ENCODE measurements at places on chromosomes 1 and 21.

GRCh38 chr1:118075116-118075515, 109.9 kb downstream of the SPAG17 start:
- no peak for DNase-seq

DNA sequence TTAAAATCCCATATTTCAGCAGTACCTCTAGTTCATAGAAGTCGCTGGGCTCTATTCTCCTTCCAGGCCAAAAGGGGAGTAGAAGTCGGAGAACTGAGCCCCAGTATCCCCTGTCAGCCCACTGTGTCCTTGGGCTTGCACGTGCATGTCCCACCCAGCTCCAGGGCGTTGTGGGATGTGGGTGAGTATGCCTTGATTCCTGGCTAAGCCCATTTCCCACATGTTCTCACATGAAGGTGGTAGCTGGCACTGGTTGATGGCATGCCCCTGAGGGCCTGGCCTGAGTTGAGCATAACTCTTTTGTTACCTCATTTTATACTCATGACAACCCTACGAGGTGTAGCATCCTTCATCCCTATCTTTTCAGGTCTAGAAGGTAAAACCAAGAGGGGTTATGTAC, 8.0 kb downstream of the SLC6A17 start:
- peak; percentile 33 for DNase-seq

DNA sequence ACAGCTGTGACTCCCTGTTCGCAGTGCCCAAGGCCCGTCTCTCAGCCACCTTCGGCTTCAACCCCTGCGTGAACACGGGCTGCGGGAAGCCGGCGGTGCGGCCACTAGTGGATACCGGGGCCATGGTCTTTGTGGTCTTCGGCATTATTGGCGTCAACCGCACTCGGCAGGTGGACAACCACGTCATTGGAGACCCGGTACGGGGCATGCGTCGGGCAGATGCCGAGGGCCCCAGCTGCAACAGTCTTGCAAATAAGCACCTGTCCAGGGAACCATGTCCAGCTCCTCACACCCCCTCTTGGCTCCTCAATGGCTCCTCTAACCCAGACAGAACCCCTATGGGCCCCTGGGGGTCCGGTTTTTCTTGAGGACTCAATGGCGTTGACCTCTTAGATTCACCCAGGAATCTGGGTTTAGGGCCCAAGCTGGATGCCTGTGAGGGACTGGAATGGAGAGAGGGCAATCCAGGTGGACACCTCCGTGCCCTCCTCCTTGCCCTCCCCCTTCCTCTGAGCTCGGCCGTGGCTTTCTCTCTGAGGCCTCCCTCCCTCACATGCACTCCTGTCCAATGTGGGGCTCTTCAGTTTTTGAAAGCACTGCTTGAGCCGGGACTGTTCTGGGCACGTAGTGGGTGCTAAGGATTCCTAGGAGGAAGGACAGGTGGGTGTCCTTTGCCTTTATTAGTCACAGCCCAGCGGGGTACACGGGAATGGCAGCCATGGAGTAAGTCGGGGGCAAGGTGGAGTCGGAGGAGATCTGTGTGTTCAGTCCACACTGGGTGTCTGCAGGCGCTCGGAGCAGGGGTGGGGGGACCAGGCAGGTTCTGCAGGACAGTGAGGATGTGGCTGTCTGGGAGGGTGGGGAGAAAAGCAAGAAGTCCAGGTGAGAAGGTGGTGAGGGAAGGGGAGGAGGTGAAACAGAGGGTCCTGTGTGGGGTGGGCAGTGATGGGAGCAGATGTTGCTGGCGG, 51.1 kb downstream of the DISP3 start:
- peak; percentile 55 for DNase-seq

- DNase-seq, result no peak
Measured at GRCh38 chr1:179545321-179545720, 30.4 kb downstream of the NPHS2 start.

GRCh38 chr1:228821252-228821651, 86.0 kb downstream of the RHOU start:
- no peak for DNase-seq

GRCh38 chr1:214505134-214505533, 46.3 kb downstream of the PTPN14 start:
- DNase-seq, result no peak

GRCh38 chr1:89584781-89585180, 48.1 kb upstream of the LRRC8C start:
- no peak for DNase-seq

GRCh38 chr1:36743286-36744005, 260.7 kb upstream of the CSF3R start:
- no peak for DNase-seq

GRCh38 chr1:15238789-15239188, 8.2 kb upstream of the FHAD1 start:
- no peak for DNase-seq

GRCh38 chr1:48979940-48980339, 203.2 kb upstream of the BEND5 start:
- no peak for DNase-seq
